ENCODE measurements at places on chromosomes 5 and 9.

GRCh38 chr5:171600741-171601265 lies 181.4 kb downstream of the FGF18 start:
- no peak for DNase-seq

DNA sequence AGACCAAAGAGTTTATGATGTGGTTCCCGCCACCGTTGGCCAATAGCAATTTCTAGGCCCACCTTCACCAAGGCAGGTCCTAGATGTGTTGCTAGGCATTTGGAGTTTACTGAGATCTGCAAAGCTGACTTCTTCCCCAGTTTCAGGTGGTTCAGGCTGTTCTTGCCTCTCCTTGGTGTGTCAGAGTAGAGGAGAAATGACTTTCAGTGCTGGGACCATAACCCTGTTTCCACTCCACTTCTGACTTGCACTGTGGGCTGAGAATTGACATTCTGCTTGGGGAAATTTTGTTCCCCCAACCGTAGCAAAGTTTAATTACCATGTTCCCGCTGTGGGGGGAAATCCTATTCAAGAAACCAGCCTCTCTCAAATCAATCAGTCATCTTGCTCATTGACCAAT lies 128.0 kb upstream of the GABRP start:
- no peak for DNase-seq

DNA sequence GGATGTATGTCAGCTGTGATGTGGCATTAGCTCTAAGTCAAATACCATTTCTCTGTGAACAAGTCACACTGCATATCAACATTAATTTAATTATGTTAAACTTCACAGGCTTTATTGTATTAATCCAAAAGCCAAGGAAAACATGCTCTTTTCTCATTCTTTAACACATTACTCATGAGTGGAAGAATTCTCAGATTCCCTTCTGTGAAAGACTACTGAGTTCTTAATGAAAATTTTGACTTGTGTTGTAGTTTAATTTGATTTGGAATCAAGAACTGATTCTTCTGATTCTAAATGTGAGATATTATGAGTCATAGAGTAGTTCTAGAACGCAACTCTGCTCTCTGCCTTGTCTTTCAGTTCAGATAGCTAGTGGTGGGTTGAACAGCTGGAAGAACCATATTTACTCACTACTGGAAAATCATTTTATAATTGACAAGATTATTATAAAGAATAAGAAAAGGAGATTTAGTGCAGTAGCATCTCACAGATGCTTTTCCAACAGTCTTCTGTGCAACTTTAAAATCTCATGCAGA lies 90.6 kb downstream of the VCAN start:
- no peak for DNase-seq

DNA sequence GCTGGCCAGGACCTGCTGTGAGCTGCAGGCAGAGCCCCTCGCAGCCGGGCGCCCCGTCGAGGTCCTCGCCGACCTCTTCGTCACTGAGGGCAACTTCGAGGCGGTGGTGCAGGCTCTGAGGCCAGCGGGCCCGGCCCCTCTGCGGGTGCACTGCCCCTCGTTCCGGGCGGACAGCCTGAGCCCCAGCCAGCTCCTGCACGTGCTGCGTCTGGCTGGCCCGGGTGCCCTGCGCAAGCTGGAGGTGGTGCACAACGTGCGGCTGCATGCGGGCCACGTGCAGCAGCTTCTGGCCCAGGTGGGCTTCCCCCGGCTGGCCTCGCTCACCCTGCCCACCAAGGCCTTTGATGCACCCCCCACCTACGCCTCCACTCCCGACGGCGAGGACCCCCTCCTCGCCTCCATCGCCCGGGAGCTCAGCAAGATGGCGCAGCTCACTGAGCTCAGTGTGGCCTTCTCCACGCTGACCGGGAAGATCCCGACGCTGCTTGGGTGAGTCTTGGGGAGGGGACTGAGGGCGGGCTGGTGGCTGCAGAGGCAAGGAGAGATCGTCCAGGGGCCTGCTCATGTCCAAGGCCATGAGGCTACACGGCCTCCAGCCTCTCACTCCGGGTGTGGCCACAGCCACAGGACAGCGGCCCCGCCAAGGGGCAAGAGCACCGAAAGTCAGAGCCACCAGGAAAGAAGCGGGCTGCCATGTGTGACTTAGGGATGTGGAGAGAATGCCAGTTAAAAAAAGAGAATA lies 825 bp downstream of the LRRC14B start:
- no peak for DNase-seq

- DNase-seq, result peak; percentile 35
Measured at GRCh38 chr9:6758498-6759184, 868 bp downstream of the KDM4C start.

- DNase-seq, result no peak
Measured at GRCh38 chr9:113154471-113154870, 3.7 kb downstream of the SLC31A2 start.

All from uterus (tissue), 4 donors.